ENCODE measurements at places on chromosomes 7 and 10. TPM values are rescaled to one million over a fixed set of nuclear protein-coding genes. Genes with fewer than 3 reads are reported as not detected.

Gene PTPN12
- polyA plus RNA-seq = 37.5 TPM

Gene COPS6
- 86.7 TPM for polyA plus RNA-seq

Gene SLC16A9
- polyA plus RNA-seq = 4.9 TPM

Gene VIM
- 174 TPM for polyA plus RNA-seq

Gene DPY19L1
- 2.1 TPM for polyA plus RNA-seq

Gene ANKRD1
- polyA plus RNA-seq = 0.96 TPM

Gene GPR15LG
- 321 TPM for polyA plus RNA-seq

Gene HOXA5
- polyA plus RNA-seq = 3.5 TPM

Gene TMEM209
- polyA plus RNA-seq = 4.0 TPM

Gene FAM13C
- polyA plus RNA-seq = 2.7 TPM

Gene STARD3NL
- 4.2 TPM for polyA plus RNA-seq

Gene TAS2R4
- 0.11 TPM for polyA plus RNA-seq

Gene MMP21
- 0.02 TPM for polyA plus RNA-seq

Gene FLNC
- polyA plus RNA-seq = 7.7 TPM

Gene OR2A1
- polyA plus RNA-seq = not detected

Gene CRHR2
- polyA plus RNA-seq = 0.04 TPM

Gene LIPM
- polyA plus RNA-seq = not detected

Gene NRF1
- 4.7 TPM for polyA plus RNA-seq

Gene GBX1
- not detected for polyA plus RNA-seq

Gene C10orf105
- 0.02 TPM for polyA plus RNA-seq

Gene C7orf33
- not detected for polyA plus RNA-seq
